Skin of body (tissue), 3 donors: ENCODE measurements at places on chromosomes 3 and 15. TPM values are rescaled to one million over a fixed set of nuclear protein-coding genes. Genes with fewer than 3 reads are reported as not detected.

Gene CD276
- 46.9 TPM for total RNA-seq

Gene MSL2
- 23.8 TPM for total RNA-seq

Gene ZBTB47
- total RNA-seq, result 13.3 TPM

Gene TLR9
- total RNA-seq, result not detected

Gene SSUH2
- total RNA-seq, result 0.39 TPM

Gene BCHE
- total RNA-seq, result 28.8 TPM

Gene ZNF501
- 5.1 TPM for total RNA-seq

Gene GRM7
- 0.39 TPM for total RNA-seq

Gene BFSP2
- not detected for total RNA-seq

Gene SYNPR
- total RNA-seq, result 0.20 TPM

Gene AADACL2
- 21.6 TPM for total RNA-seq

Gene DISP2
- 0.79 TPM for total RNA-seq

Gene CCR5
- 0.10 TPM for total RNA-seq

Gene PTH1R
- 18.9 TPM for total RNA-seq
